ENCODE measurements at places on chromosomes 3 and 15. TPM values are rescaled to one million over a fixed set of nuclear protein-coding genes. Genes with fewer than 3 reads are reported as not detected.

- DNase-seq: no peak
Measured at GRCh38 chr3:120265989-120266388, 19.0 kb downstream of the GPR156 start.

DNA sequence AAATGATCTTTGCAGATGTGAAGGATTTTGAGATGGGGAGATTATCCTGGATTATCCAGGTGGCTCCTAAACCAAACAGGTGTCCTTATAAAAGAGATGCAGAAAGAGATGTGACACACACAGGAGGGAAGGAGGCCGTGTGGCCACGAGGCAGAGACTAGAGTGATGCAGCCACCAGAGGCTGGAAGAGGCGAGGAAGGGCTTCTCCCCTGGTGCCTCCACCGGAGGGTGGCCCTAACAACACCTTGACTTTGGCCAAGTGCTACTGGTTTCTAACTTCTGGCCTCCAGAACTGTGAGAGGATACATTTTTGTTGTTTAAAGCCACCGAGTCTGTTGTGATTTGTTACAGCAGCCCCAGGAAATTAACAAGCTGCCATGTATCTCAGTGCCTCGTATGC, 127.1 kb downstream of the ASB7 start:
- no peak for DNase-seq

GRCh38 chr3:137035631-137036030, 77.8 kb downstream of the IL20RB start:
- no peak for DNase-seq

Gene TRPM1
- not detected for total RNA-seq

Gene SEMA4B
- total RNA-seq: 15.4 TPM

- DNase-seq: no peak
Measured at GRCh38 chr3:135887220-135887619, 78.3 kb upstream of the PPP2R3A start.

Gene GOLGA6B
- 0.18 TPM for total RNA-seq

DNA sequence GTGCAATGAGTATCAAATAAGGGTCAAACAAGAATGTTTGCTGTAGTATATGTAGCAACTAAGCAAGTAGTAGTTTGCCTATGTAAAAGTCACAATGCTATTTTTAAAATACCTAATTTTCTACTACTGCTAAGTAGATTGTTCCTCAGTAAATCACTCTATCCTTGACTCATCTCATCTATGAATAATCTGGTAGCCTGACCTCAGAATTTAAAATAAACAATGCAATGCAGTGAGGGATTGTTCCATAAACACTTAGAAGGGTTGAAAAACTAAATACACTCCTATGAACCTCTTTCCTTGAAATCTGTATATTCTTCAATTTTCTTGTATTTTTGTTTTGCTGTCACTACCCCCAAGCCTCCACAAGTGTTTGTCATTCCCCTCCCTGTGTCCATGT, 253.3 kb downstream of the TBC1D5 start:
- DNase-seq: no peak

Gene SLC24A5
- total RNA-seq: not detected

Gene GOLGA6A
- total RNA-seq: not detected

GRCh38 chr15:77722759-77723460, 90.2 kb upstream of the LINGO1 start:
- DNase-seq: no peak

Gene MLF1
- 7.4 TPM for total RNA-seq

Gene CEP63
- total RNA-seq: 17.0 TPM

DNA sequence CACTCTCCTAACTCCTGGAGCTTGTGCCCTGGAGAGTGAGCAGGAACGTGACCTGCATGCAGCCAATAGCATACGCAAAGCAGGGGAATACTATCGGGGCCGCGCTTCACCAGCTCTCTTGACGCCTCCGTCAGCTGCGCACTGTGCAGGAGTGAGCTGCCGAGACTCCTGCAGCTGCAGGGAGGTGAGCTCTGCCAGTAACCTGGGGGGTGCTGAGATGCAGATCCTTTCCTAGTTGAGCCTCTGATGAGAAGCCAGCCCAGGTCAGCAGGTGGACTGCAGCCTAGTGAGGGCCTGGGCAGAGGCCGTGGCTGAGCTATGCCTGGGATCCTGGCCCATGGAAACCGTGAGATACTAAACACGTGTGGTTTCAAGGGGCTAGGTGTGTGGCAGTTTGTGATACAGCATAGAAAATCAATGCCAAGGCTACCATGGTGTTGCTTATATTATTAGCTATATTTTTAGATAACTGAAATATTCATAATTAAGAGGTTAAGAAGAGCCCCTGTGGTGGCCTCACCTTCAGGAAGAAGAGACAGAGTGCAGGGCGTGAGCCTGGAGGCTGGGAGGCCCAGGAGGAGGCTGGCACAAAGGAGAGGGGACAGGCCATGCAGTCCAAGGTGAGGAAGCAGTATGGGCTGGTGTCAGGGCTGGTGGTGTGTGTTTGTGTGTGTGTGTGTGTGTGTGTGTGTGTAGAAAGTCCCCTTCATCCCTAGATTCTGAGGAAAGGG, 5.9 kb upstream of the DNAJB8 start:
- no peak for DNase-seq

Gene C15orf62
- 0.89 TPM for total RNA-seq

DNA sequence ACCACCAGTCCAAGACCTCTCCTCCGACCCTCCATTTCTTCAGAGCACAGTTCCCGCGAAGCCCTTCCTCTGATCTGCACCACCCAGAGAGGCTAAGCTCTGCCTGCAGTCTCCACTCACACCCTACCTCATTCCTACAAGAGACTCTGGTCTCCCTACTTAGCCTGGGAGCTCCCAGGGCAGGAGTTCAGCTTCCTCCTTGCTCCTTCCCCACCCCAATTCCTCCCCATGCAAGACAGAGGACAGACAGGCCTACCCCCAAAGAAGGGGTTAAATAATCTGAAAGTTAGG, 12.6 kb upstream of the VIPR1 start:
- no peak for DNase-seq

GRCh38 chr3:189974359-189974758, 146.3 kb downstream of the P3H2 start:
- DNase-seq: no peak

GRCh38 chr15:58551084-58551763, 119.4 kb downstream of the LIPC start:
- no peak for DNase-seq

DNA sequence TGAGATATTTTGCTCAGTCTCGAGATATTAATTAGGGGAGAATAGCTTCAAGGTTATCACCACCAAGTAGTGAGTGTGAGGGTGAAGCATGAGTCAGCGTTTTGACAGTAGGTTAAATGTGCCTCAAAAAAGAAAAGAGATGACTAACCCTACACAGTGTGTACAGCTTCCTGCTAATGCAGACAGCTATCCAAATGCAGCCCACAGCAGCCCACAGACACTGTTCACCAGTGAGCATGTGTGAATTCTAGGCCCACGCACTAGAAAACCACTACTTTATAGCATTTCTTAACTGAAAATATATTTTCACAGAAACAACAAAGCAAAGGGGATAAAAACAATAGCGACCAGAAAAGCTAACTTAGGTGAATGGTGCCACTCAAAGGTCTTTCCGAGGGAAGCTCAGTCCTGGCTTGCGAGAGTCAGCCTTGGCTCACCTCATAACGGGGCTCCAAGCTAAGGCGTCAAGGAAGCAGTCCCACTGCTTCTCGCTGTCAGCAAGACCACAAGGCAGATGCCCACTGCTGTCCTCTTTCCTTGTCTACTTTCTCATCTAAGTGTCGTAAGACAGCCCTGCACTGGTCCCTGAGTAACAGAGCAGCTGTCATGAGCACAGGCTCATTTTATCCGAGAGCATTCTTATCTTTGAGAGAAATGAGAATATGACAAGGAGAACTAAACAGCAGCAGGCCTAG, 47.6 kb downstream of the TXNRD3 start:
- no peak for DNase-seq

Gene CADM2
- total RNA-seq: 1.2 TPM

DNA sequence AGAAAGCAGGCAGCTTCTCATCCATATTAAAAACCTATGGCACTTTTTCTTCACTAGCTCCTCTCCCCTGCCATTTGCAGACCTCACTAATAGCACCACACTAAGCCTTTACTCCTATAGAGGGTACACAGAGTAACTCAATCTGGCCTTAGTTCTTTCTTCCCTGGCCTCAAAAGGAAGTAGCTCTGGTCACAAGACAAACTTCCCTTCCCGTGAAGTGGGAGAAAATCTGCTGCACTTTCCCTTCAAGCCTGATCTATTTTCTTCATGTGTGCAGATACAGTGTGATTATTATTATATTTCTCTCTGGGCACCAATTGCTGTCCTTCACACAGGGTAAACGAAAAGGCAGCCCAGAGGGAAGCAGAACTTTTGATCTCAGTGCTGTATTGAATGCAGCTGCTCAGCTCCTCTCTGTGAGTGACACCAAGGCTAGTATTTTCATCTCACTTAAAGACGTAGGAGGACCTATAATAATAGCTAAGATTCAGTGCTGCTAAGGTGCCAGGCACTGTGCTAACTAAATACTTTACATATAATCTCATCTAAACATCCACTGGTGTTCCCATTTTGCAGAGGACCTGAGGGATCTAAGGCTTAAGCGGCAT, 61.9 kb upstream of the RASGRP1 start:
- DNase-seq: no peak

DNA sequence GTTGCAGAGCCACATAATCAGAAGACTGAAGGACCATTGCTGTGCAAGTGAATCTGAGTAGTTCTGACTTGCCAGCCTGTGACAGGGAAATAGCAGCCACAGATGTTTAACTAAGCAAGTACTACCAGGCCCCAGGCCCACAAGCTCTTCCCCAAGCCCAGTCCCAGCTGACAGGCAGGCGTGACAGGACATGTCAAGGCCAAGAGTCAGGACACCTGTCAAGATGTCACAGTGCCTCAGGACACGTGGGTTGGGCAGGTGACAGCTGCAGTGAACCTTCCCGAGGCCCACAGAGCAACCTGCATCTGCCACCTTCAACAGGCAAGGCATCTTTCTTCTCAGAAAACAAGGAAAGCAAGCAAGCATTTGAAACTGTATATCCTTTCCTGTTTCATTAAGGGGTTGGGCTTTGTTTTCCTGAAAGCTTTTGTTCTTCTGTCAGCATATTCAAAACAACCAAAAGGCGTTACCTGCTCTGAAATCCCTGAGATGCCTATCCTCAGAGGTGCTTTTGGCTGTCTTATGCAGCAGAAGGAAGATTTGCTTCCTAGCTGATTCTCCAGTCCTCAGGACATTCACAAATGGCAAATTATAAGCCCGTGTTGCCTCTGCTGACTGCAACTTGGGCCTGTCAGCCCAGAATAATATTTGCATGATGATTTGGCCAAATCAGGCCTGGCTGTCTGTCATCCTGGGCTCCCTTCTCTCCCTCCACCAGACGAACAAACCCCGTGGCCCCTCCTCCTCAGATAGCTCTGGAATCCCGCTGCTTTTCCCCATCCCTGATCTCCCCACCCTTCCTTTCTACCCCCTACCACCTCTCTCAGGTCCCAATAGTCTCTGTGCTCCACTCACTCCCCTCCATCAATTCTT, 171.8 kb upstream of the WNT5A start:
- DNase-seq: no peak

Gene SLC28A2
- not detected for total RNA-seq

DNA sequence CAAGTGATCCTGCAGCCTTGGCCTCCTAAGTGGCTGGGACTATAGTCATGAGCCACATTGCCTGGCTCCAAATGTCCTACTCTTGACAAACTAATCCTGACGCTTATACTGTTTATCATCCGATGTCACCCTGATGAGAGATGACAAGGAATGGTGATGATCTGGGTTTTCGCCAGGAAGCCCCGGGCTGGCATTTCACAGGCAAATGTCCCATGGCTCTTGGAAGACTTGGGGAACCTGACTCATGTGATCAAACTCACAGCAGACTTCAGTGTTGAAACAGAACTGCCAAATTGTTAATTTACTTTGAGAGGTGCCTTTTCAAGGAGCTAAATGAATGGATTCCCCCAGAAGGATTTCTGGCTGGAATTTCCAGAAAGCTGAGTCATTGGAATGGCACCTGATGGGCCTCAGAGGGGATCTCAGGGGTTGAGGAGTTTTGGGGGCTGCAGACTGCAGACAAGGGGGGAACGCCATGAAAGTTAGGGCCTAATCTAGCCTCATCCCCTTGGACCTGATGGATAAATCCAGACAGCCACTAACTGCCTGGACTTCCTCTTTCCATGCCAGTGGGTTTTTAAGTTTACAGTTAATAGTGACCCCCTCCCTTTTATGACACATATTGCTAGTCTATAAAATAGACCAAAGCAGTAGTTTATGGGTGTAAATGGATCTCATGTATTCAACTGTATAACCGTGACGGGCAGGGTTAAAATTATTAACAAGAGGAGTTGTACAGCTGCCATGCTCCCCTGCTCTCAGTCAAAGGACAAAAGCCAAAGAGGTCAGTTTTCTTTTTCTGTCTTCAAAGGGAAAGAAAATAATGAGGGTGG, 146.6 kb downstream of the CHSY1 start:
- no peak for DNase-seq

DNA sequence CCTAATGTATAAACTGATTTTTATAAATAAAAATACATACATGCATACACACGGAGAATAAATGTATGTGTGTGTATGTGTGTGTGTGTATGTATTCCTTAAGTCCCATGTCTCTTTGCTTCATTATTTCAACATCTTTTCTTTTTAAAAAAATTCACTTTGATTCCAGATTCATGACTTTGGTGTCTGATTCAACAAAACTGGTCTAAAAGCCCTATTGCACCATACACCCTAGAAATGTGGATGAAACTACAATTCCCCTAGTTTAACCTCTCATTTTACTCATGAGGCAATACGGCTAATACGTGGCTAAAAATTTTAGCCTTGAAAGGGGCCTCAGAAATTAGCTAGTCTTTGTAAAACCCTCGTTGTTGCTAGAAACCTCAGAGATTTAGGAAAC, 228.1 kb downstream of the ADAMTS9 start:
- DNase-seq: no peak

Gene ADAMTSL3
- total RNA-seq: not detected

Gene C15orf40
- total RNA-seq: 13.9 TPM

- DNase-seq: no peak
Measured at GRCh38 chr3:37731895-37732294, 129.8 kb upstream of the CTDSPL start.

DNA sequence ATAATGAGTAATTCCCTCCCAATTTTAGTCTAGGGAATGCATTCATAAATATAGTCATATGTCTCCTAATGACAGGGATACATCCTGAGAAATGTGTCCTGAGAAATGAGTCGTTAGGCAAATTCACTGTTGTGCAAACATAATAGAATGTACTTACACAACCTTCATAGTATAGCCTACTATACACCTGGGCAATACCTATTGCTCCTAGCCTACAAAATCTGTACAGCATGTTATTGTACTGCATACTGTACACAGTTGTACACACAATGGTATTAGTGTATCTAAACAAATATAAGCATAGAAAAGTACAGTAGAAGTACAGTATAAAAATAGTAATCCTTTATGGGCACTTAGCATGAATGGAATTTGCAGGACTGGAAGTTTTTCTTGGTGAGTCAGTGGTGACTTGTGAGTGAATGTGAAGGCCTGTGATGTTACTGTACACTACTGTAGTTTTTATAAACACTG, 6.6 kb downstream of the DTWD1 start:
- no peak for DNase-seq
